Uterine smooth muscle cell (primary cell): ENCODE measurements at places on chromosomes 3 and 15. TPM values are rescaled to one million over a fixed set of nuclear protein-coding genes. Genes with fewer than 3 reads are reported as not detected.

Gene ERC2
- 0.55 and 0.75 TPM in 2 replicates for total RNA-seq

Gene RASGRP1
- total RNA-seq, result 0.12 and 0.22 TPM in 2 replicates

Gene ANKUB1
- total RNA-seq, result not detected in 2 replicates

Gene SEMA5B
- total RNA-seq, result not detected in 2 replicates

Gene HYAL3
- 3.0 and 3.2 TPM in 2 replicates for total RNA-seq

Gene KBTBD13
- total RNA-seq, result not detected in 2 replicates

Gene NR2E3
- total RNA-seq, result 0.22 and 0.25 TPM in 2 replicates

Gene PGBD4
- total RNA-seq, result 2.0 and 2.6 TPM in 2 replicates

Gene THAP10
- total RNA-seq, result 2.0 and 4.6 TPM in 2 replicates

Gene IQCF5
- not detected in 2 replicates for total RNA-seq

Gene LDHAL6B
- total RNA-seq, result under 0.01 TPM in 1 of 2 replicates, not detected in the other

Gene SERPINI2
- total RNA-seq, result not detected in 2 replicates

Gene TPRG1
- total RNA-seq, result 0.87 and 1.8 TPM in 2 replicates

Gene H1-8
- total RNA-seq, result not detected in 2 replicates

Gene XCR1
- under 0.01 TPM in 1 of 2 replicates, not detected in the other for total RNA-seq

Gene GOLGA6B
- total RNA-seq, result not detected in 2 replicates

Gene CCDC54
- not detected in 2 replicates for total RNA-seq

Gene UPK1B
- total RNA-seq, result not detected in 2 replicates

Gene ILDR1
- not detected in 2 replicates for total RNA-seq

Gene LIPH
- total RNA-seq, result under 0.01 TPM in 1 of 2 replicates, not detected in the other

Gene CLCN2
- total RNA-seq, result 2.7 and 4.1 TPM in 2 replicates

Gene WNT5A
- 4.4 and 8.9 TPM in 2 replicates for total RNA-seq

Gene CYP1A2
- total RNA-seq, result not detected in 2 replicates

Gene GHSR
- total RNA-seq, result 0.12 TPM in 1 of 2 replicates, not detected in the other

Gene OCA2
- total RNA-seq, result not detected in 2 replicates

Gene GNAT1
- total RNA-seq, result not detected in 2 replicates

Gene DTX3L
- total RNA-seq, result 15.5 and 19.5 TPM in 2 replicates

Gene MESP2
- total RNA-seq, result 0.55 and 0.75 TPM in 2 replicates

Gene EPHA3
- 1.9 and 2.2 TPM in 2 replicates for total RNA-seq

Gene UROC1
- total RNA-seq, result not detected in 2 replicates

Gene SRGAP3
- 3.1 and 6.0 TPM in 2 replicates for total RNA-seq

Gene SCAANT1
- total RNA-seq, result not detected in 2 replicates

Gene PPIB
- 1,045 and 1,505 TPM in 2 replicates for total RNA-seq

Gene RSL24D1
- 103 and 136 TPM in 2 replicates for total RNA-seq

Gene DLL4
- total RNA-seq, result 0.12 and 0.66 TPM in 2 replicates

Gene MYO1E
- 103 and 143 TPM in 2 replicates for total RNA-seq

Gene NEK10
- total RNA-seq, result 1.7 and 7.0 TPM in 2 replicates

Gene C3orf85
- not detected in 2 replicates for total RNA-seq

Gene GREM1
- 94.3 and 684 TPM in 2 replicates for total RNA-seq

Gene XYLB
- total RNA-seq, result 5.4 and 6.1 TPM in 2 replicates

Gene MKRN2OS
- not detected in 2 replicates for total RNA-seq

Gene CTDSPL
- 31.8 and 38.2 TPM in 2 replicates for total RNA-seq
